Mammary epithelial cell (primary cell): ENCODE measurements at places on chromosomes 12 and 14. TPM values are rescaled to one million over a fixed set of nuclear protein-coding genes. Genes with fewer than 3 reads are reported as not detected.

GRCh38 chr12:13383379-13383778 lies 186.9 kb downstream of the EMP1 start:
- peak; percentile 74 for DNase-seq

GRCh38 chr12:99600388-99600787 lies 47.2 kb upstream of the GARIN6 start:
- DNase-seq: no peak

DNA sequence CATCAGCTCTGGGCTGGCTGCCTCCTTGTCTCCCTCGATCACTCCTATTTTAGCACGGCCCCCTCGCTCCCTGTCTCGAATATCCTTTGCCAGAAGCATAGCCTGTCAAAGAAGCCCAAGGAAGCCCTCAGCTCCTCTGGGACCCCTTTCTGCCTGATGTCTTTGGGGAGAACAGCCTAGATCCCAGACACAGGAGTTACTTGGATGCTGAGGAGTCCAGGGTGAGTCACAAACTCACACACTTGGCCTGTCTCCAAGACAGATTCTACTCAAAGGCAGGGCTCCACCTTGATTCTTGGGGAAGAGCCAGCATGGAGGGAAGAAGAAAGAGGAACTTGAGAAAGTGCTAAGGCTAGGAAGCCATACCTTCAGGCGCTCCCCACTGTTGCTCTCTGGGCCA lies 8.1 kb downstream of the AVIL start:
- peak; percentile 86 for DNase-seq

- no peak for DNase-seq
Observed at GRCh38 chr12:95463050-95463449, 10.9 kb upstream of the METAP2 start.

GRCh38 chr14:56149151-56149550 lies 30.9 kb downstream of the PELI2 start:
- no peak for DNase-seq

- DNase-seq: no peak
Observed at GRCh38 chr12:88970740-88971139, 381.6 kb downstream of the DUSP6 start.

DNA sequence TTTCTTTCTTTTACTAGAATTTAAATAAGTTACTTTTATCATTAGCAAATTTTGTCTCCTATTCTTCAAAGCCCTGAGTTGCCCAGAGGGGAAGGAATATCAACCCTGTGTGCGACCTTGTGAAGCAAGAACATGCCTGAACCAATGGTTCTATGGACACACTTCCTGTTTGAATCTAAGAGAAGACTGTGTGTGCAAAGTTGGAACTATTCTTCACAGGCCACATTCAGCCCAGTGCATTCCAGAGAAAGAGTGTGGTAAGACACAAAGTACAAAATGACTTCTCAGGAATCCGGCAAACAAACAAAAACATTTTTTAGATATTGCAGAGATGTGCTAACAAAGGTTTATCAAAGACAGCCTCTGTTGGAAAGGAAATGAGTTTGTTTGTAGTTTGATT lies 90.8 kb upstream of the PTPRQ start:
- peak; percentile 39 for DNase-seq

- DNase-seq: no peak
Observed at GRCh38 chr12:6065131-6065862, 59.2 kb downstream of the VWF start.

DNA sequence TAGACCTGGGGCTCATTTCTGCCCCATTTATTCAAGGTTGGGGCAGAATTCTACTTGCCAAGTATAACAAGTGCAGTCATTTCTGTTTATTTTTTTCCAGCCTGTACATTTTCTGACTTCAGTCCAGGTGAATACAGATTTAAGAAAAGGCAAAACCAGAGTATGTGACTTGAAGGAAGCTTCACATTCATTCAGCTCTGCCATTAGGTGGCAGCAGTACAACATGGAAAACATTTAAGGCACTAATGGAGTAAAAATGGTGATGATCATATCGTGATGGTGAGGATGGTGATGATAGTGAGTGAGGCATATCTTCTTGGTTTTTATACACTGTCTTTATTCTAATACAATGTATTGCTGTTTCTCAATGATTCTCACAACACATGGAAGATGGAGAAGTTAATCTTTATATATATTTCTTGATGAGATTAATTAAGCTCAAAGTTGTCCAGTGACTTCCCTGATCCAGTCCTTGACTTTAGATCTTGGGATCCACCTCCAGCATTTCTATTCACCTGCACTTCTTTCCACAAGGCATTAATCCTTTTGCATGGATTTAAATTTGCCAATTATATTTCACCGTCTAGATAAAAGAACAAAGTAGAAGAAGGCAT lies 176.7 kb upstream of the SEL1L start:
- DNase-seq: peak; percentile 20

GRCh38 chr12:116226026-116226425 lies 51.5 kb downstream of the MED13L start:
- no peak for DNase-seq

DNA sequence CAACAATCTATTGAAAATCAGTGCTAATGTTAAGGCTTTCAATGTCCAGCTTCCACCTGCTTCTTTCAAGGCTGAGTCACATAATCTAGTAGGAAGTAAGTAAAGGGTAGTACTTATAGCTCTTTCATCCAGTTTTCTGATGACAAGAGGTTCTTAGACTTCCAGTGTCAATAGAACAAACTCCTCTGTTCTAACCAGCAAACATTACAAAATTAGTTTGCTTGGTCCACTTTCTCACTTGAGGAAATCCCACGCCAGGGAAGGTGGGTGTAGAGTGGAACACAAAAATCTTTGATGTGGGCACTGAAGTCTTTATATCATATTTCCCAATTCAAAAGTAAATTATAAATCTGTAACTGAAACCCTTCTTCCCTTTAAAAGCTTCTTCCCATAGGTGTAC lies 2.6 kb downstream of the NPC2 start:
- no peak for DNase-seq

DNA sequence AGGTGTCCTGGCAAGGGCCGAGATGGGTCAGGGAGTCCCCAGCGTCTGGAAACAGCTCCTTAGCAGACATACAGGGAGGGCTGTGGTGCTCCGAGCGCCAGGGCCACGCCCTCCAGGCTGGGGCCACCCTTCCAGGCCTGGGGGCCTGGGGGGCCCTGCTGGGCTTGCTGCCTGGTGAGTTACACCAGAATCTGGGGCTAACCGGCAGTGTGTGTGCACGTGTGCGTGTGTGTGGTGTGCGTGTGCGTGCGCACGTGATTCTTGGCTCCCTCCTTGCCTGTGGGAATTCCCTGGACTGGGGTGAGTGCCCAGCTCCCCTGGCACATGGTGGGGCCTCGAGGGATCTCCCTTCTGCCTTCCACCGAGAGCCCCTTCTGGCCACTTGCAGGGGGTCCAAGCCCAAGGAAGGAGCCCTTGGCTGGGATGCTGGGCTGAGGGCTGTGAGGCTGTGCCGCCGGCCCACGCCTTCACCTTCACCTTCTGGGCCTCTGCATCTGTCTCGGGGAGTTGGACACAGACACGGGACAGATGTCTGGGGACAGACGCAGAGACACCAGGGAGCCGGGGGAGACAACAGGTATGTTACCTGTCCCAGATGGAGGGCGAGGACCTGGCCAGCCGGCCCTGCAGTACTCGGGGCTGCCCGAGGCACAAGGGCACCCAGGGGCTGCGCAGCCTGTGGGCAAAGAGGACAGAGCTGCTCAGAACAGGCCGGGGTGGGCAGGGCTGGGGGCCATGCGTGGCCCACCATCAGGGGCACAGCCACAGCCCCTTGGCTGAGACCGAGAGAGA lies 37.2 kb downstream of the BEGAIN start:
- no peak for DNase-seq

DNA sequence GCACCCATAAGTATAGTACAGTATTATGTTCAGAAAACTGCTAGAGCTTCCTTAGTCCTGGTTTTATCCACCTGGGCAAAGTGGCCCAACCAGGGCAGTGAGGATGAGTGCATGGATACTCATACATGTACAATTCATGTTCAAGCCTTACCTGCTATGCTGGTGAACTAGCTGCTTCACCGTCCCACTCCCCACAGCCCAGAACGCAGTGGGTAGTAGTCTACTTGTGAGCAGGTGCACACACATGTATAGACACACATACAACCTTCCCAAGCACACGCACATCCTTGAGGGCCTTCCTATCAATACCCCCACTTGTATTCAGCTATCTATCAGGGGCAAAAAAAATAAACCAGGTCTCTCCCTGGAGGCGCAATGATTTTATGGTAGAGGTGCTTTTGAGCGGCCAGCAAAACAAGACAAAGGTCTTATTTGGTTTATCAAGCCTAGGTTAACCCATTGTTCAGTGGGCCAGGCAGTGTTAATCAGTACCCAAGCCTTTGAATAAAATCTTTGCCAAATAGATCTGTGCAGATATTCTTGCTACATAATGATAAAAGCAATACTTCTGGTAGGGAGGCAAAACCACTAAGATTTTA lies 69.8 kb downstream of the ZFP36L1 start:
- no peak for DNase-seq

- no peak for DNase-seq
Observed at GRCh38 chr14:23375527-23376251, 1.2 kb upstream of the CMTM5 start.

- no peak for DNase-seq
Observed at GRCh38 chr12:117279606-117280005, 81.8 kb downstream of the NOS1 start.

DNA sequence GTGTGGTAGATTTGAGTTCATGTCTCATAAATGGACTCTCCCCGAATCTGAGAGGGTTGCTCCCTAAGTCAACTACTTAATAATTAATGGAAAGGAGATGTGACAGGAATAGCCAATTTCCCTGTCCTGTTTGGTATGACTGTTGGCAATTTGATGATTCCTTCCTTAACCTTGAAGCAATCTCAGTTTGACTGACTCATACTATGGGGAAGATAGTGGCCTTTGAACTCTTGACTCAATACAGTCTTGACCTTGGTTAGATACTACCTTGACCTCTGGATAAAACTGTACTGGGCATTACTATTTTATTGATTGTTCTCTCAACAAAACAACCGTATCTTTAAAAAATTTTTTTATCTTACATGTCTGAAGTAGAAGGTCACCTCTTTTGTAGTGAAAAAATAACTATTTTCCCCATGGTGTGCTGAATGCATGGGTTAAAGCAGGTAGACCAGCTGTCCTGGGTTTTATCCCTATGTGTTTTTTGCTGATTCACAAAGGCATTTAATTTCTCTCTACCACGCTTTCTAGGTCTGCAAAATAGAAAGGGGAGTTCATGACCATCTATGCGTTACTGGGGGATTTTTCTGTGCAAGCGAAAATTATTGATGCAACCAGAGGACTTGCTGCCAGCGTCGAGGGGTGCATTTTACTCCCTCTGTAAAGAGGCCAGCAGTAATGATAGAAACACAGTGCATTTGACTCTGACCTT lies 80.1 kb downstream of the ETV6 start:
- DNase-seq: no peak

GRCh38 chr12:100179252-100179651 lies 21.4 kb upstream of the ACTR6 start:
- DNase-seq: no peak

GRCh38 chr12:117321572-117321971 lies 39.9 kb downstream of the NOS1 start:
- DNase-seq: no peak

DNA sequence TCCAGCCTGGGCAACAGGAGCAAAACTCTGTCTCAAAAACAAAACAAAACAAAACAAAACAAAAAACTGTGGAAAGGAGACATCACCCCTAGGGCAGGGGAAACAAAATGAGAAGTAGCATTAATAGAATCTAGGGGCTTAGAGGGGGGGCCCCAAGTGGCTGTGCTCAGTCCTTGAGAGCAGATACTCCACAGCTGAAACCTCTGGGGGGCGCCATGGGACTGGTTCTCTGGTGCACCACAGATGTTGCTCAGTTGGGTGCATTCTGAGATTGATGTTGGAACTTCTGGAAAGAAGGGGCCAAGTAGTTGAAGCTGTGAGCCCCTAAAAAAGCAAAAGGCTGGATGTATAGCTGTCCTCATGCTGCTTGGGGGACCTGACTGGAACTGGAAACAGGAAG lies 11.8 kb upstream of the SYNE2 start:
- DNase-seq: no peak

GRCh38 chr12:62403031-62403430 lies 63.6 kb upstream of the MON2 start:
- DNase-seq: peak; percentile 3

DNA sequence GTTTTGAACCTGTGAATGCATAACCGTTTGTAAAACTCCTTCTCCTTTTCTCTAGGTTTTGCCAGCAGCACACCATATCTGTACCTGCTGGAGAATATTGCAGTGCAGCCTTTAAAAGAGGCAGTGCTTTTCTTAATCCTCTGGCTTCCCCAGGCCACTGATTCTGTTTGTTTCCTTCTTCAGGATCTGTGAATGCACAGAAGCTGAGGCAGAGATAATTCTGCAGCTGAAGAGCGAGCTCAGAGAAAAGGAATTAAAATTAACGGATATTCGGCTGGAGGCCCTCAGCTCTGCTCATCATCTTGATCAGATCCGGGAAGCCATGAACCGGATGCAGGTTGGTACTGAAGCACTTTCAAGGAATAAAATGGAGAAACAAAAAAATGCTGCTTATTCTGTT lies 348.7 kb downstream of the NAV3 start:
- no peak for DNase-seq

DNA sequence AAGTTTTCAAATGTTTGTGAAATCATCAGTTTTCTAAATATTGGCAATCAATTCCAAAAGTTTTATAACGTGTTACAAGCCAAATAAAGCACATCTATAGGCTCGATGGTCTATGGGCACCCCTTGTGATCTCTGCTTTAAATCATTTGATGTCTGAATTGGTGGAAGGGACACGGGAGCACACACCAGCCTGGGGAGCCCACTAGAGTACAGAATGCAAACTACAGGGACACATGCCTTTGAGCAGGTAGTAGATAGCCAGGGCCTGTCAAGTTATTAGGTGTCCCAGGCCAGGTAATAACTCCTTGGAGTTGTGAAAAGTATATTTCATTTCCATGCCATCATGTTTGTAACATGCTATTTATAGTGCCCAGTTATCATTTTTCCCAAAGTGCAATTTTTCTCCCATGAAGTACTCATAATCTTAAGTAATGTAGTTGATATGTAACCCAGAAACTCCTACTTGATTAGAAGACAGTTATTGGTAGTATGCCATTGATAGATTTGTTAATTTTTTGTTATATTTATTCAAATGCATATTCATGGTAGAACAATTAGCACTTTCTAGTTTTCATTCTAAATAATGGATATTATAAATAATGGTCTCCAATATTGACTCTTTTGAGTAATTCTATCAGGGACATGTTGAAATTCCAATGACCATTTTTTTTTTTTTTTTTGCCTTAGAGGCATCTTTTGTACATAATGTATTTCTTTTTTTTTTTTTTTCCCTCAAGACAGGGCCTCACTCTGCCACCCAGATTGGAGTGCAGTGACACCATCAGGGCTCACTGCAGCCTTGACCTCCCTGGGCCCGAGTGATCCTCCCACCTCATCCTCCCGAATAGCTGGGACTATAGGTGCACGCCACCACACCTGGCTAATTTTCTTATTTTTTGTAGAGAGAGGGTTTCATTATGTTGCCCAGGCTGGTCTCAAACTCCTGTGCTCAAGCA lies 96.9 kb upstream of the FGD4 start:
- DNase-seq: peak; percentile 8

Gene AMN
- polyA plus RNA-seq: not detected

Gene MOK
- polyA plus RNA-seq: 38.3 TPM

Gene RSRC2
- 20.5 TPM for polyA plus RNA-seq

Gene KRT78
- polyA plus RNA-seq: not detected

Gene TEX22
- 0.02 TPM for polyA plus RNA-seq

Gene TRIM9
- 0.10 TPM for polyA plus RNA-seq

Gene TMEM179
- polyA plus RNA-seq: not detected

Gene TAS2R19
- polyA plus RNA-seq: not detected

Gene RASSF9
- polyA plus RNA-seq: 2.6 TPM

Gene ACRBP
- not detected for polyA plus RNA-seq

Gene ANO2
- 0.26 TPM for polyA plus RNA-seq

Gene C12orf50
- not detected for polyA plus RNA-seq

Gene GPR132
- not detected for polyA plus RNA-seq
